ENCODE measurements at places on chromosomes 16 and 17. TPM values are rescaled to one million over a fixed set of nuclear protein-coding genes. Genes with fewer than 3 reads are reported as not detected.
A peak's percentile ranks its signal among the peaks of the same experiment; 100 is the strongest.

Gene HAS3
- total RNA-seq = 4.2 TPM

Gene NAE1
- 96.6 TPM for total RNA-seq

Gene ALOX12
- 1.0 TPM for total RNA-seq

Gene TMEM94
- total RNA-seq = 97.2 TPM

Gene ELMO3
- total RNA-seq = 7.5 TPM

Gene TMEM114
- not detected for total RNA-seq

Gene SKAP1
- total RNA-seq = 117 TPM

Gene ITGAD
- not detected for total RNA-seq

Gene HEATR9
- not detected for total RNA-seq

Gene MBTPS1
- total RNA-seq = 157 TPM

GRCh38 chr16:90020838-90021382, 1.7 kb upstream of the DBNDD1 start:
- DNase-seq = no peak

DNA sequence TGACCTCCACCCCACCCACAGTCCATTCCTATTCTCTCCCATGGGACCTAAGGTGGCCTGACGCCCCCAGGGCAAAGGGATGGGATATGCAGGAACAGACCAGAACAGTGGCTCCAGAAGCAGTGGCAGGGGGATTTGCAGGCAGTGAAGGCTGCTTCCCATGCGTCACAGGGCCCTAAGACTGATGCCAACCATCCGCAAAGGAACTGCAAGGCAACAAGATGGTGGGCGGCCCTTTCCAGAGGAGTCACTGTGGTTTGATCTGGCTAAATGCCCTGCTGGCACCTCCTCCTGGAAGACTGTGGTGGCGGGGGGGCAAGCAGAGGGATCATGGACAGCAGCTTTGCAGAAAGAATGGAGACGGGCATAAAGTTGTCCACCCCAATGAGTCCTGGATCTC, 4.4 kb upstream of the SLC39A11 start:
- DNase-seq = no peak

- no peak for DNase-seq
Observed at GRCh38 chr17:80671039-80671824, 126.6 kb downstream of the RPTOR start.

DNA sequence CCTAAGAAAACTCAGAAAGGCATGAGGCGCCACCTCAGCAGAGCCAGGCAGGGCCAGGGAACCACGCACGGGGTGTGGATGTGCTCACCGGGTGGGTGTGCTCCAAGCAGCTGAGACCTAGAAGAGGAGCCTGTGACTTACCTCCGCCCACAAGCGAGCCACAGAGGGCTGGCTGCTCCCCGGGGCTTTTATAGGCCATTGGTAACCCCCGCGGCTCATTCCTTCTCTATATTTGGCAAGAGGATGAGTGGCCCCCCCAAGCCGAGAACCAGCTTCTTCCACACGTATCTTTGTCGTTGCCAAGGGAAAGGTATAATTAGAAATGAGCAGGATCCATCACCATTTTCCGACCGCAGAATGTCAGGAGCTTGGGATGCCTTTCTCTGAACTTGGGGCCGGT, at the start of gene MYH3:
Gene MYH3 (minus strand): TSS at position 162 of the 400 bp plus-strand sequence. CDS start 2,245 bp downstream, outside the sequence.
- no peak for DNase-seq

- no peak for DNase-seq
Observed at GRCh38 chr16:4377573-4378154, 6.0 kb downstream of the VASN start.

DNA sequence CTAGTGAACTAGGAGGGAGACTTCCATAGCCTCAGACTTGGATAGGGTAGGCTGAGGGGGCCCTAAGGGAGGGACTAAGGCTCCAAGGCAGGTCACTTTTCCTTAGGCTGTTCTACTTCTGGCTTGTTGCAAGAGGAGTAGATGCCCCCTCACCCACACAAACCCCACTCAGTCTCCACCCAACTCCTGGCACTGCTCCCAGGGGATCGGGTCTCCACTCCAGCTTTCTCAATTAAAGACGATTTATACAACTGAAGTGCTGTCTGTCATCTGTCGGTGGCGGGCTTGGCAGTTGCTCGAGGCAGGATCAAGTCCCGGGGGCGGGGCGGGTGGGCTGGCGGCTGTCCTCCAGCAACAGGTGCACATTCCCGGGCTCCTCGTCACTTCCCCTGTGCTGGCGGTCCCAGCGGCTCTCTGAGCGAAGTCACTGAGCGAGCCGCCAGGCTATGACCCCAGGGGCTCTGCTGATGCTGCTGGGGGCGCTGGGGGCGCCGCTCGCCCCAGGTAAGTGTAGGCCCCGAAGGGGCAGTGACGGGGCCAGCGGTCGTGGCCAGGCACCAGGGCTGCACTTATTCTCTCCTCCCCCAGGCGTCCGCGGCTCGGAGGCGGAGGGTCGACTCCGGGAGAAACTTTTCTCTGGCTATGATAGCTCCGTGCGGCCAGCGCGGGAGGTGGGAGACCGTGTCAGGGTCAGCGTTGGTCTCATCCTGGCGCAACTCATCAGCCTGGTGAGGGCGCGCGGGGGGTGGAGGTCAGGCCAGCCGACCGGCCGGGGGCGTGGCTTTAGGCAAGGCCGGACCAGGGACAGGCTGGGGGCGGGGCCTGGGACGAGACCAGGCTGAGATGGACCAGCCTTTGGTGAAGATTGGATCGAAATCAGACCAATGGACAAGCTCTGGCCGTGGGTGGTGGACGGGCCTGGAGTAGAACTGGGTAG, at the start of gene CHRNB1:
Gene CHRNB1 (plus strand): TSS at position 380 of the 937 bp plus-strand sequence. CDS start 67 bp downstream, at position 447.
- peak; percentile 23 for DNase-seq

- peak; percentile 10 for DNase-seq
Observed at GRCh38 chr16:46673320-46674013, 15.5 kb downstream of the VPS35 start.

DNA sequence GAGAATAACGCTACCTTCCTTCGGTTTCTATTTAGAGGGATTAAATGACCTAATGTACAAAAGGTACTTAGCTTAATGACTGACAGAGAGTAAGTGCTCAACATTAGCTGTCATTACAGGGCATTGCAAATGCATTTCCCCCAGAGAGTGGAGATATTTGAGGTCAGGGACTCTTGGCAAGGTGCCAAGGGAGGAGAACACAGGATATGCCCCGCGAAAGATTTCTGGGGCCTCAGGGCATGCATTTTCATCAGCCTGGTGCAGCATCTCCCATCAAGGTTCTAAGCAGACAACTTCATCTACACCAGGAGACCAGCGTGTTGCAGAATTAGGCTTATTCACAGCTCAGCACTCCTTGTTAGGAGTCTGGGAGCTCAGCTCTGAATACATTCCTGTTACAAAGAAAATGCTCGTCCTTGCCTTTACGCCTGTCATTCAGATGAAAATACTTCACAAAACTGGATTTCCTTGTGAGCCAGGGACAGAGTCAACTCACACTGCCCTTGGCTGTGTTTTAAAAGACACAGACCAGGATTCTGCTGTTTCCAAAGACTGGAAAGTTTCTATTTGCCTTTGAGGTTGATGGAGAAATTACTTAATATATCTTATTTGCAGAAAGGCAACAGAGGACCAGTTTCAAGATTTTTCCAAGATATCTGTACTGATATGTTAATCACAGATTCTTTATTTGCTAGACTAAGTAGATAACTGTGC, 108.2 kb downstream of the VAT1L start:
- no peak for DNase-seq

DNA sequence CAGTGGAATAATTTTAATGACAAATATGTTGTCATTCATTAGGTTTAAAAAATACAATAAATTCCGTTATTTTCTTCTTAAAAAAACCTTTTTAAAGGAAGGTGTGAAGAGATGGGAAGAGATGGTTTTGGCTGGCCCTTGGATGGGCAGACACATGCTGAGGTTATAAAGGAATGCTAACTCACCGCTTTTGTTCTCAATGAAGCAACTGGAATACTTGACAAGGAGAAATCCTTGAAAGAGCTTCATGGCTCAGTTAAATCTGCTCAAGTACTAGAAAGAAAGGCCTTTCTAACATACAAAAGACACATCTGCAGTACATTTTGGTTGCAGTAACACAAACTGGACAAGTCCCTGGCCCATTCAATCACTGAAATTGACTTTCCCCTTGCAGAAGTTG, 158.3 kb upstream of the KCNJ16 start:
- no peak for DNase-seq

GRCh38 chr17:31736855-31737625, 122.0 kb downstream of the COPRS start:
- no peak for DNase-seq

GRCh38 chr17:50426814-50427787, 1.1 kb downstream of the ACSF2 start:
- peak; percentile 15 for DNase-seq

GRCh38 chr16:3106205-3106928, 6.0 kb upstream of the ZNF205 start:
- peak; percentile 82 for DNase-seq

- no peak for DNase-seq
Observed at GRCh38 chr17:45651145-45651709, 132.9 kb upstream of the CRHR1 start.

- DNase-seq = no peak
Observed at GRCh38 chr17:42618442-42619150, 9.1 kb downstream of the TUBG1 start.

GRCh38 chr17:8056976-8057625, 18.2 kb downstream of the ALOX15B start:
- DNase-seq = no peak

GRCh38 chr17:69501591-69502468, 87.3 kb downstream of the MAP2K6 start:
- DNase-seq = no peak

- no peak for DNase-seq
Observed at GRCh38 chr17:44558710-44559633, 1.7 kb downstream of the FZD2 start.

GRCh38 chr16:7680296-7680695, 347.7 kb downstream of the RBFOX1 start:
- no peak for DNase-seq

DNA sequence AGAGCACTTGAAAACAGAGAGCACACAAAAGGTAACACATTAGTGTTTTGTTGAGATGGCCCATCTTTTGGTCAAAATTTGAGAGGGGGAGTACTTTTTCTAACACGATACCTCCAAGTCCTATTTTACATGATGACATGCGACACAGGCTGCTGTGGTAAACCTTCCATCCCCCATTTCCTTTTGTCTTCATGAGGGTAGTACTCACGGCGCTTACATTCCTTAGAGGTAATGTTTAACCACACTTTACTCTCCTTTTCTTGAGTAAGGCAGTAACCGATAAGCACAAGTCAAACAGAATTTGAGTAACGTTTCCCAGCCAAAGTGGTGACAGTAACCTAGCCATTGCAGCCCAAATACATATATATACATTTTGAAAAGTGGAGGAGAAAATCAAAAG, 35.8 kb upstream of the PITPNM3 start:
- DNase-seq = no peak

DNA sequence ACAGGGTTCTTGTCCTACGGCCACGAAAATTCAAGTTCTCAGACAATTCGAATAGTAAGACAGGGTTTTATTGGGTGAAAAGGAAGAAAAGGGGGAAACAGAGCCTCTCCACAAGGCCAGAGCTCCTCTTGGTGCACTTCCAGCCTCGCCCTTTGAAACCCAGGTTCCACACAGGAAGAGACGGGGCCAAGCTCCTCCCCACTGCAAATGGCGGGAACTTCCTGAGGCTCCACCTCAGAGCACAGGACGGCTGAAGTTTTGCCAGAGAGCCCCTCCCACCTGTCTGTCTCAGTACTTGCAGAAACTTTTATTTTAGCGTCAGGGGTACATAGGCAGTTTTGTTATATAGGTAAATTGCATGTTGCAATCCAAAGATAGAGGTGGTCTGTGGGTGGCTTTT, 165.7 kb upstream of the CDH8 start:
- no peak for DNase-seq

- no peak for DNase-seq
Observed at GRCh38 chr16:69839798-69840409, 77.8 kb downstream of the WWP2 start.

DNA sequence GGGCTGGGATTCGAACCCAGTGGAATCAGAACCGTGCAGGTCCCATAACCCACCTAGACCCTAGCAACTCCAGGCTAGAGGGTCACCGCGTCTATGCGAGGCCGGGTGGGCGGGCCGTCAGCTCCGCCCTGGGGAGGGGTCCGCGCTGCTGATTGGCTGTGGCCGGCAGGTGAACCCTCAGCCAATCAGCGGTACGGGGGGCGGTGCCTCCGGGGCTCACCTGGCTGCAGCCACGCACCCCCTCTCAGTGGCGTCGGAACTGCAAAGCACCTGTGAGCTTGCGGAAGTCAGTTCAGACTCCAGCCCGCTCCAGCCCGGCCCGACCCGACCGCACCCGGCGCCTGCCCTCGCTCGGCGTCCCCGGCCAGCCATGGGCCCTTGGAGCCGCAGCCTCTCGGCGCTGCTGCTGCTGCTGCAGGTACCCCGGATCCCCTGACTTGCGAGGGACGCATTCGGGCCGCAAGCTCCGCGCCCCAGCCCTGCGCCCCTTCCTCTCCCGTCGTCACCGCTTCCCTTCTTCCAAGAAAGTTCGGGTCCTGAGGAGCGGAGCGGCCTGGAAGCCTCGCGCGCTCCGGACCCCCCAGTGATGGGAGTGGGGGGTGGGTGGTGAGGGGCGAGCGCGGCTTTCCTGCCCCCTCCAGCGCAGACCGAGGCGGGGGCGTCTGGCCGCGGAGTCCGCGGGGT, at the start of gene CDH1:
Gene CDH1 (plus strand): TSS at position 247 of the 684 bp plus-strand sequence. CDS start 124 bp downstream, at position 371.
- DNase-seq = peak; percentile 17

GRCh38 chr16:87435372-87436224, 43.5 kb downstream of the MAP1LC3B start:
- peak; percentile 23 for DNase-seq

DNA sequence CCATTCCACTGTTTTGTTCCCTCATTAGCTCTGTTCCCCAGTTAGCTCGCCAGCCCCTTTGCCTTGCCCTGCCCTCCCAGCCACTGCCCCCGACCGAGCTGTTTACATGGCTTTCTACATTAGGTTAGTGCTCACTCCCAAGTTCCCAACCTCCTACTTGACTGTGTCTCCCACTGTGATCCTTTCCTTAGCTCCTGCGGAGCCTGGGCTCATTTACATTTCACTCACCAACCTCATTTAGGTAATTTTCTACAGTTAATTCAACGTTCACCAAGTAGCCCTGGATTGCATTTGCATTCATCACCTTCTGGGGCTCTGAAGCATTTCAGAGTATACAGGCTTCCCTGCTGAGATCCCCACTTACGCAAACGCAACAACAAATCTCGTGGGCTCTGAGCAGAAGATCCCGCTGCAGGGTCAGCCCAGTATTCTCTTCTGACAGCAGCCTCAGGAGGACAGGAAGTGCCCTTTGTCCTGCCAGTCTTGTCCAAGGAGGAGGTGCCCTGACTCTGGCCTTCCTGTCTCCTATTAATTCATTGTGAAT, 325.8 kb upstream of the CCL2 start:
- DNase-seq = no peak

All from naive thymus-derived CD4-positive, alpha-beta T cell (primary cell).